ENCODE measurements at places on chromosomes 2 and 18.

DNA sequence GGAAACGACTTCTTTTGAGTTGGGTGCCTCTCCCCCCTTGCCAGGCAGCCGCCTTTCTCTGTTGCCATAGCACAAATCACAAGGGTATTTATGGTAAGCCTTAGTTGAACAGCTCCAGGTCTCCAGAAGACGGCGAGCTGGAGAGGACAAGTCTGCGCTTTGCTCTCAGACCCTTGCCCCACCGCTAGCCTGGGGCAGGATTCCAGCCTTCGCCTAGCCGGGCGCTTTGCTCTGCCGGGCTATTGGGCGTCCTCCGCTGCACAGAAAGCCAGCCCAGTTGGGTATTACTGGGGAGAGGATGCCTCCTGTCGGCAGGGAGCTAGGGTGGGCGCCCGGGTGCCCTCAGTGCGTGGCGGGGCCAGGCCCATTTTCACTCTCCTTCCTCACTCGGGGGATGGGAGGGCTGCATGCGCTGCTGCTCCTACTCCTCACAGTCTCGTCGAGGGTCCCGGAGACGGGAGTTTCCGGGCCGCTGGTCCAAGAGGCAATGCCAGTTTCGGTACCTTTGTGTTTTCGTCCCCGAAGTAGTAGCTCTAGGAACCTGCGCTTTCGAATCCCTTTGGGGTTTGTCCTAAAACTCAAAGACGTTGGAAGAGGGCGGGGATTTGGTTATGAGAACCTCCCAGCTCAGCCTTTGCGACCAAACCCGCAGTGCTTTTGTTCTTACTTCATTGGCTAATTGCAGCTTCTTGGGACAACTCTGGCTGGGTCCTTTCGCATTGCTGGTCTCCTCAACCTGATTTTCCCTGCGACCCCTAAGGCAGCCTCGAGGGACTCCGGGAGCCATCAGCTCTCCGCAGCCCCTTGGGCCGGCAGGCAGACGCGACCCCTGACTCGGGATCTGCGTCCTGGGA is 3.6 kb upstream of the DLX2 start:
- no peak for DNase-seq

GRCh38 chr2:147327613-147328012 is 517.2 kb upstream of the ACVR2A start:
- no peak for DNase-seq

- no peak for DNase-seq
Measured at GRCh38 chr2:206708286-206708685, 9.9 kb downstream of the DYTN start.

- DNase-seq = no peak
Measured at GRCh38 chr2:205646680-205647079, 35.6 kb upstream of the NRP2 start.

DNA sequence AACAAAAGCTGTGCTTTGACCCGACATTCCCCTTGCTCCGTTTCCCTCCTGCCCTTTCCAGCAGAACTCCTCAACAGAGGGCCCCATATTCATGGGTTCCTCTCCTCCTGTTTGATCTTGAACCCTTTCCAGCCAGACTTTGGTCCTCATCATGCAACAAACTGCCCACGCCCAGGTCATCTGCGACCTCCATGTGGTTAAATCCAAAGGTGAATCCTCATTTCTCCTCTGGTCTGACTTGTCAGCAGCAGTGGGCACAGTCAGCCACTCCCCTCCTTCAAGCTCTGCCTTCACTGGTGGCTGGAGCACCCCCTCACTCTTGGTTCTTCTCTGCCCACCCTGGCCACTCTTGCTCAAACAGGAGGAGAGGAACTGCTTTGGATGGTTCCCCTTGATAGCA is 2.7 kb downstream of the HS1BP3 start:
- DNase-seq = no peak

- DNase-seq = no peak
Measured at GRCh38 chr2:39845460-39846146, 66.5 kb upstream of the THUMPD2 start.

DNA sequence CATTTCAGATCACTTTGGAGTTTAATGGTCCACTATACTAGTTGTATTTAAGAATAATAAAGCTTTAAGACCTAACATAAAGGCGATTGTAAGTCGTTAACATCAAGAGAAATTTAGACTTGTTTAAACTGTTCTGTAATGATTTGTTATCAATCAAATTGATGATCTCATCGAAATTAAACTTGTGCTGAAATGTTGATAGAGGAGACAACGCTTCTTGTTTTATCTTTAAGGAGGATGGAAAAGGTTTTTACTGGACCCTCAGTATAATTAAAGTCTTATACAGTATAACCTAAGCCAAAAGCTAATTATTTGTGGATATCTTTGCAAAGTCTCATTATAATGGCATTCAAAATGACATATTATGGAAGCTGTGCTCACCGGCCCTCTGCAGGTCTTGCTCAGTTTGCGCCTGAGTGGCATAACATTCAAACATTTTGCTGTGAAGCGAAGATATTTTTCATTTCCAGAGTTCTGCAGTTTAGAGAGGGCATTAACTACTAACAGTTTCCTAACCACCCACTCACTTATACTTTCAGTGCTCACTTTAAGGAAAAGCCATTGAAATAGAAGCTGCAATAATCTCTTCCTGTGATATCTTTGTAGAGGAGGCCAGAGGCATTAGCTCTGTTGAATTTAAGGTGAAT is 1.4 kb upstream of the SERTAD2 start:
- DNase-seq = no peak

DNA sequence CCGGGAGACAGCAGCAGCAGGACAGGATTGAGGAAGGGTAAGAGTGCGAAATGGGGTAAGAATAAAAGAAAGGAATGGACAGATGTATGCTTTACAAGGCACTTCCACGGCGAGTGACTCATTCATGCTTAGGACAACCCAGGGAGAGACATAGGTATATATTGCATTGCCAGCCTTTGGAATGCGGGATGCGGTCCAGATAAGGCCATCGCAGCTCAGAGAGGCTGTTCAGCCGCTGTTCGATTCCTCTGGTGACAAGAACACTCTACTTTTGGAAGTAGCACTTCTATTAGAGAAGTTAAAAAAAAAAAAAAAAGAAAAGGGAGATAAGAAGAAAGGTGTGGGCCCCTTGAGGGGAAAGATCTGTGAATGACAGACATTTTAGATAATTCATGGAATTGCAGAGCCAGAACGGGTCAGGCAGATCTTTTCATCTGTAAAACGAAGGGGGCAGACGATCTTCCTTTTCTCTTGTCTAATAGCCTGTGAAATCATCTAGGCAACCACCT is 819 bp upstream of the NCOA1 start:
- peak; percentile 31 for DNase-seq

- no peak for DNase-seq
Measured at GRCh38 chr2:73141896-73142295, 29.1 kb upstream of the RAB11FIP5 start.

DNA sequence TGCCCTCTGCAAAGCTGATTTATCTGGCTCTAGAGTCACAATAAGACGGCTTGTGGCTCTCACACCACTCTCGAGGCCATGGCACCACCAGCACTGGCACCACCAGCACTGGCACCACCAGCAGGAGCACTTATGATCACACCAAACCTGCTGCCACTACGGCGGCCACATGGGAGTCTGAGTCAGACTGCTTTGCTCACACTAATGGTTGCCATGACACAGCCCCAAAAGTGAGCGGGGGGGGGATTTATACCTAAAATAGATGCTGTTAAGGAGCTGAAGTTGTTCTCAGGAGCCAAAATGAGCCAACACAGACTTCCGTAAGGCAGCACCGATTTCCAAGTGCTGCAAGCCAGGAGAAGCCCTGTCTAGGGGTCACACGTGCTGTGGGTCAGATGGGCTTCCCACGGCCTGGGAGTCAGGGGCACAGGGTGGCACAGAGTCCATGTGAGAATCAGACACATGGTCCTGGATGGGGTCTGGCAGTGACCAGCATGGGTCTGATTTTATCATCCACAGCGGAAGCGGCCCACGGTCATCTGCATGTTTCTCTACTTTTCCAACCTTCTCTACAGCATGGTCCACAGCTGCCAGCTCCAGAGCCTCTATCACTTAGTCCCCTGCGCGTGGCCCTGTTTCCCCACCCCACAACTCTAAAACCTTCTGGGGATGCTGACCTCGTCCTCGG is 16.7 kb downstream of the DNMT3A start:
- peak; percentile 75 for DNase-seq

- no peak for DNase-seq
Measured at GRCh38 chr2:222904557-222905258, 43.9 kb downstream of the ACSL3 start.

- DNase-seq = no peak
Measured at GRCh38 chr2:160650196-160651118, 156.8 kb upstream of the RBMS1 start.

GRCh38 chr2:143937723-143938350 is 582.1 kb downstream of the ZEB2 start:
- peak; percentile 57 for DNase-seq

DNA sequence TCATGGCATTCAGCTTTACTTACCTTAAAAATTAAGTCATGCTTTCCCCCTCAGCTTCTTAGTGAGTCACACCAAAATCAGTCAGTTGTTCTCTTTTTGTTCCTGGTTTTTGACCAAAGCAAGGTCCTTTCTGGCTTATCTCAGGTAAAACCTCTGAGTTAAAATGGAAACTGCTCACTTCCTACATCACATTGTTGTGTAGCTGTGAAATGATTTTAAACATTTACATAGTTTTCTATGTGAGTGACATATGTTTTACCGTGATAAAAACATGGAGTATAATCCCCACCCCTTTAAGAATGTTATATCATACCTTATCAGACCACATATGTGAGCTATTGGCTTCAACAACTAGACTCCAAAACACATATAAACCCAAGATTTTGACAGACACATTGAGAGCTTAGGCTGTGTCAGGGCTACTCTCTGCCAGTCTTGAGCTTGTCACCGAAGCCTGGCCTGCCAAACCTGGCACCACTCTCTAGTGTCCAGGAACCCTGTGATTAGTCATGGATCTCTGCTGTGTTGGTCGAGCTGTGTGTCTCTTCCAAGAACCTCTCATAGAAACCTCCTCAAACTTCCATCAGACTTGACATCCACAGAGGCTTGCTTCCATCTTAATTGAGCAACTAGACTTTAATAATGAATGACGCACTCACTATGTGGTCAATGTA is 294.5 kb upstream of the FBXO11 start:
- DNase-seq = no peak

DNA sequence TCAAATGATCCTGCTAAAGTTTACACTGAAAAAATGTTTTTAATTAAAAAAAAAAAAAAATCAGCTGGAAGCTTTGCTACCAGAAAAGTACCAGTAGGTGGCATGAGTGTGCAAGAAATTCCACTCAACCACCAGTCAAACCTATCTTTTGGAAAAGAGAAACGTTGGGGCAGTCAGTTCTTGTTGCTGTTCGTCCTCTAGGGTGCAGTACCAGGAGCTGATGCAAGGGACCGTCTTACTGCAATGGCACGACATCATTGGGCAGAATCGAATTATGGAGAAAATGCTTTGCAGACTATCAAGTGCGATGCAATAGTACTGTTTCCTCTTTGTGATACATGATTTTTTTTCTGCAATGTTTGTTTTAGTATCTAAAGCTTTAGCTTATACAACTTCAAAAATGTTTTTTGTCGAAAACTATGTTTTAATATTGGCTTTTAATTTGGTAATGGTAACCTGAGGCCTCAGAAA is 18.3 kb downstream of the YPEL5 start:
- peak; percentile 41 for DNase-seq

Measured in ovary (tissue), 10 donors.